Left ventricle myocardium inferior (tissue), 1 donor: ENCODE measurements at places on chromosomes 2 and 18.

GRCh38 chr2:120999377-121000097 is 263.9 kb downstream of the GLI2 start:
- DNase-seq: no peak

- DNase-seq: no peak
Observed at GRCh38 chr2:12428786-12429185, 287.9 kb upstream of the TRIB2 start.

- DNase-seq: no peak
Observed at GRCh38 chr2:37984176-37984575, 59.1 kb downstream of the RMDN2 start.

DNA sequence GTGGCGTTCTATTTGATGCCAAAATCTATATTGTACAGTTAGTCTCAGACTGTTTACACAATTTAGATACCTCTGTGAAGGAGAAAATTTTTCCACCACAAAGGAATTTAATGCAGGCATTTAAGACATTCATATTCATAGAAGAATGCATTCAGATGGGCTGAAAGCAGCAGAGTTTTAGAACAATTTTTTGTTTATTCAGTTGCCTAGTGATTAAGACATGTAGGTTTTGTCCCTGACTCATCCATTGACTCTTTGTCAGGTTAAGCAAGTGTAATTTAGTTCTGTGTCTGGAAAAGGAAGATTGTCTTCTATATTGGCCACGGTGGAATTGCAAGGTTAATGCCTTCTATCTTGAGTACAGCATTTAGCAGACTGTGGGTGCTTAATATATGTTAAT is 515.0 kb downstream of the PARD3B start:
- no peak for DNase-seq
